CD4-positive, alpha-beta T cell (primary cell): ENCODE measurements at places on chromosomes 2 and 18.

GRCh38 chr2:149799013-149799705, 211.6 kb upstream of the MMADHC start:
- no peak for DNase-seq

GRCh38 chr2:68487773-68488355, 20.5 kb downstream of the APLF start:
- DNase-seq: peak; percentile 52

DNA sequence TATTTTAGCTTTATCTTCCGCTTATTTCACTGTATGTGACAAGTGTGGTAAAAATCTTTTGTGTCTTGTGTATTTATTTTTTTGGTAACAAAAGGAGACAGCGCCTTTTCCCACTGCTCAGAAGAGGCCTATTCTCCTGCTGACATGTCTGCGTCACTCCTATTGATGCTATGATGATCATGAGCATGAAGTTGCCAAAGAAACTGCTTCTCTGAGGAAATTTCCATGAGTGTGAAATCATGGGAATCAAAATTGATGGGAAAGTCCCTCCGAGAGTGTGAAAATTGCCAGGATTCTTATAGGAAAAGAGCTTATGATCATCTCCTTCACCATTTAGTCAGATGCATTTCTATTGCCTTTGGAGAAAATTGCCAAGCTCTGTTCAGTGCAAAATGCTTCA, 36.5 kb upstream of the DARS1 start:
- DNase-seq: no peak

- DNase-seq: no peak
Observed at GRCh38 chr18:1511619-1512311, 607.1 kb downstream of the ADCYAP1 start.

DNA sequence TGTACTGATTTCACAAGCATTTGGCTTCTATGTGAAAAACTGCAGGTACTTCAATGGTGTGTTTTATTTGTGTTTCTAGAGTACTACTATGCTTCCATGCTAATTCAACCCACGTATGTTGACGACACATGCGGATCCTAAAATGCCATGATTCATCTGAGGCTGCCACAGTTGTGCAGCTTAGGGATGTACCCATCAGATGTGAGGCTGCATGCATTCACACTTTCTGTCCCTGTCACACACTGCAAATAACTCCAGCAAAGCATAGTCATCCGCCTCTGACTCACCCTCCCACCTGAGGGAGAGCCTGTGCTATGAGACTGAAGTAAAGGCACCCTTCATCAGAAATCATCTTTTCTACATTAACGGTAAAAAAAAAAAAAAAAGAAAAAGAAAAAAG, 22.1 kb upstream of the SERTAD2 start:
- no peak for DNase-seq
